ENCODE measurements at places on chromosomes 3 and 15. TPM values are rescaled to one million over a fixed set of nuclear protein-coding genes. Genes with fewer than 3 reads are reported as not detected.

The TNFSF10 gene
- total RNA-seq: 2.9 TPM

The RHOA gene
- 474 TPM for total RNA-seq

The FRMD5 gene
- total RNA-seq: 0.64 TPM

DNA sequence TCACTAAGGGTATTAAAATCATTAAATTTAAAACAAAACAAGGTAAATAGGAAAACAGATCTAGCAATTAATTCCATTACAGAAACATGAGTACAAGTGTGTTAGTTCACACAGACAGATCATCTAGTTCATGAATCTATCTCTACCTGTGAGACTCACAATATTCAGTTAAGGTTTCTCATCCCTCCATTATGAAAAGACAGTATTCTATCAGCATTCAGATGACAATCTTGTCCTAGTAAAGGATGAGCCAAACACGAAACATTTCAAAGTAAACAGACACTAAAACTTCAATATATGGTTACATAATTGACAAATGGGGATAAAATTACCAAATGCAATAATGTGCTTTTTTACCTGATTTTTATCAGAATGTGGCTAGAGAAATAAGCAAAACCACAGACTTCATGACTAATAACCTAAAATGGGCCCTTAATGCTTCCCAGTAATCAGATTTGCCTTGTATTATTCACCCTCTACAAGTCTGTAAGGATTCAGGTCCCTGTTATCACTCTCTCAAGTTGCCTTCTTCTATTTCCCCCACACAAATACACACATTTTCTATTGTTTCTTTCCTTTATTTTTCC lies 126.8 kb downstream of the DLG1 start:
- DNase-seq: no peak

GRCh38 chr3:25120665-25121064 lies 307.4 kb upstream of the RARB start:
- no peak for DNase-seq

- DNase-seq: no peak
Observed at GRCh38 chr3:189953551-189953950, 167.1 kb downstream of the P3H2 start.

DNA sequence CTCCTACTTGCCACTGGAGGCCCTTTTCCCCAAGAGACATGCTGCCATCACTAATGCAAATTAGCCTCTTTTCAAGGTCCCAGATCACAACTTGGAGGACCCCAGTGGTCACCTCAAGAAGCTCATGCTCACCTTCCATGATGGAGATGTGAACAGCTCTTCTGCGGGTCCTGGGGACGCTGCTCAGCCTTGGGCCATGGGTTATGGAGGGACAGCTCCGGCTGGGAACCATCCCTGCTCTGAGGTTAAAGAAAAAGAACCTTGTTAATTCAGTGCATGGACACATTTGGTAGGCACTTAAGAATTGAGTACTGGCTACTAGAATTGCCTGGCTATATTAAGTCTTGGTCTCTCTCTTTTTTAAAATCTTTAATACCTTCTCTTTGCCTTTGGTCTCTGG lies 56.8 kb downstream of the WDR76 start:
- DNase-seq: no peak

GRCh38 chr3:45965653-45966052 lies 22.4 kb downstream of the CXCR6 start:
- no peak for DNase-seq

- no peak for DNase-seq
Observed at GRCh38 chr15:57364282-57365007, 11.9 kb upstream of the CGNL1 start.

DNA sequence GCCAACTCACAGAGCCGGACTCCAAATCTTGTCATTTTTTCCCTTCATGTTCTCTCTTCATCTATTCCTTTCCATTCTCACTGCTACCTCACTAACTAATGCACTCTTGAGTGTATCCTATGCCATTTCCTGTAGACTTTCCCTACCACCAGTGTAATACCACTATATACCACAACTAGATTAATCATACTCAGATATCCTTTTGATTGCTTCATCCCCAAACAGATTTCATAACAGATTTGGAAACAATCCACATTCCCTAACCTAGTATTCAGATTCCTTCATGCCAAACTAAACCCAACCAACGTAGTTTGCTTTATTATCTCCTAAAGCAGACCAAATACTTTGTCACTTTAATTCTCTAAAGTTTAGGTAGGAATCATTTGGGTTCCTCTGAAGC lies 2.6 kb upstream of the PLOD2 start:
- no peak for DNase-seq

Measured in GM12878 (cell line).